ENCODE measurements at places on chromosomes 4 and X.

- no peak for DNase-seq
Observed at GRCh38 chrX:51837921-51838320, 55.5 kb upstream of the MAGED1 start.

GRCh38 chr4:164931551-164932324 lies 45.7 kb downstream of the TRIM61 start:
- no peak for DNase-seq

DNA sequence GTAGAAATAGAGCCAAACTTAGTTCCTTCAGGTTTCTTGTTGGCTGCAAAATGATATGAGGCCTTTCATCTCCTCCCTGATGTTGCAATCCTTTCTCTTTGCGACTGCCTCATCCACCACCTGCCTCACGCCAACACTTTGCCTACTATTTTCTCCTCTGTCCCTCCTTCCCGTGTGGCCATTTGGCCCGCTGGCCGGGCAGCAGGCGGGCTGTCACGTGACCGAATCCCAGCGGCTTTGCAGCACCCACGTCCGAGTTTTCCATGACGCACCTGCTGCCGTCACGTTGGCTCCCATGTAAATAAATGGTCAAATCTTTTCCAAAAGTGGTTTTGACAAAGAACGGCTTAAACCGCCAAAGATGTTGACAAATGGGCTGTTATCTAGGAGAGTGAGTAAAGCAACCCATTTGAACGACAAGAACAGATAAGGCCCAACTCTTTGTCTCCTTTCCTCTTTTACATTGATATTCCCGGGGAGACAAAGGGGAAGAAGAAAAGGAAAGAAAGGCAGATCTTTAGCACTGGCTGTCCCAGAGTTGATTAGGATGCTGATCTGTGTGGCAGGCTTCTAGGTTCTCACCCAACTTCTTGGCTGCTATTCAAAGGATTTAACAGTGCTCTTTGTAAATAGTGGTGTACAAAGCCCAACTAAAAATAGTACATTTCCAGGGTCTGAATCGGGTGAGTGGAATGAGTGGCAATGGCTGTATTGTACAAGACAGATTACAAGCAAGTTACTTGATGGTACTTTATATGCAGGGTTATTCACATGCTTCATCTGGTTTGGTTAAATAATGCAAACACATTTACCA lies 174.2 kb upstream of the JADE1 start:
- DNase-seq: no peak

DNA sequence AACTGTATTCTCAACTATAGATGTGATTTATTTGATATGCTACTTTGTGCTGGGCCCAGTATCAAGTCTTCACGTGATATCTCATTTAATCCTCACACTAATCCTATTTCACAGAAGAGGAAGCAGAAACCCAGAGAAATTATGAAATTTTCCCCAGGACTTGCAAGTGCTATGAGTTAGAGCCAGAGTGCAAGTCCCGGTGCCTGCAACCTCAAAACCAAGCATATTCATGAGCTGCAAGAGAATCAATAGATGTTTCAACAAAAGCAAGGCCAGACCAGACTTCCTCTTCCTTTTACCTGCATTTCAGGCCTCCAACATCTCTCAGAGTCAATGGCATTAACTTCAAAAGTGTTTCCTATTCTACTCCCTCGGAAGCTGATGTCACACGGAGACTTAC lies 92.2 kb upstream of the GATB start:
- DNase-seq: no peak

GRCh38 chrX:154735695-154736393 lies 15.0 kb downstream of the GAB3 start:
- DNase-seq: no peak

DNA sequence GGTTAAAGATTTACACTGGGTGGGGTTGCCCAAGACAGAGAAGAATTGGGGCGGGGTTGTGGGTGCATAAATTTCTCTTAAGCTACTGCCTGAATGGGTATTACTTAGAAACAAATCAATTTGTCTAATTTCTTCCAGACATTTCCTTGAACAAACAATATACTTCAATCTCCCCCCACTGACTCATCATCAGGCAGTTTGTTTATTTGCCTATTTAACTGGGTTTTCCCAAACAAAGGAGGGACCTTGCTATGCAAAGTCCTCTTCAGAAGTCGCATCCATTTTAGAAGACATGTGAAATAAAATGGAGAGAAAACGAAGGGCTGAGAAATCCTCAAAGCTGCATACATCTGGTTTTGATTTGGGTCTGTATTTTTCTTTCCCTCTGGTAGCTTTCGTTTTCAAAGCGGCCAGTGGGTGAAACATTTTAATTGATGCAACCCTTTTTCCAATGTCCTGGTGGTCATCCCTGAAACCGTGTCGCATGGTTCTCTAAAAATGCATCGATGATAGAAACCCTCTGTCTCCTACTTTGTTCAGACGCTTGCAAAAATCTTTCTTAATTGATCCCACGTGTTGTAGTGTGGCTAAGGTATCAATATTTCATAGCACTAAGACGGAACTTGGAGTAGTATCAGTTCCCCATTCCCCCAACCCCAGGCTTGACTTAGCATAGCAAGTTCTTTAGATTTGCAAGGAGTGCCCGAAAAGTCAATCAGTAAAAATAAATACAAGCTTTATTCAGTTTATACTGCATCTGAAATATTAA lies 115.1 kb upstream of the MXRA5 start:
- no peak for DNase-seq

DNA sequence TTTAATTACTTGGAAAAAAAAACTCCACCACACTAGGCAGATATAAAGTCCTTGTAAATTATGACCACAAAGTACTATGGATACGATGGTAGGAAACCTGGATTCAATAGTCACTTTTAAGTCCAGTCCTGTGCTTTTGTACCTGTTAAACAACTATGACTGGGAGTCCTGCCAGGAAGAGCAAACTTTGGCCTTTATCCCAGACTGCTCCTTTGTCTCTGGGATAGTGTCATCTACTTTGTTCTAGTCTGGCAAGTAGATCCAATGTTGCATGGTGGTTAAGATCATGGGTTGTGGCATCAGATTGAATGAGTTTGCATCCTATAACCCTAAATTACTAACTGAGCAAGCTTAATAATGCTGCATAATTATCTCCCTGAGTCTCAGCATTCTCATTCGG lies 175.3 kb upstream of the FGF13 start:
- no peak for DNase-seq

GRCh38 chr4:23976423-23976822 lies 86.6 kb upstream of the PPARGC1A start:
- no peak for DNase-seq

GRCh38 chr4:88208156-88208555 lies 49.7 kb upstream of the ABCG2 start:
- DNase-seq: no peak

Measured in iPS DF 19.7 (cell line).